ENCODE measurements at places on chromosomes 2 and 18.

DNA sequence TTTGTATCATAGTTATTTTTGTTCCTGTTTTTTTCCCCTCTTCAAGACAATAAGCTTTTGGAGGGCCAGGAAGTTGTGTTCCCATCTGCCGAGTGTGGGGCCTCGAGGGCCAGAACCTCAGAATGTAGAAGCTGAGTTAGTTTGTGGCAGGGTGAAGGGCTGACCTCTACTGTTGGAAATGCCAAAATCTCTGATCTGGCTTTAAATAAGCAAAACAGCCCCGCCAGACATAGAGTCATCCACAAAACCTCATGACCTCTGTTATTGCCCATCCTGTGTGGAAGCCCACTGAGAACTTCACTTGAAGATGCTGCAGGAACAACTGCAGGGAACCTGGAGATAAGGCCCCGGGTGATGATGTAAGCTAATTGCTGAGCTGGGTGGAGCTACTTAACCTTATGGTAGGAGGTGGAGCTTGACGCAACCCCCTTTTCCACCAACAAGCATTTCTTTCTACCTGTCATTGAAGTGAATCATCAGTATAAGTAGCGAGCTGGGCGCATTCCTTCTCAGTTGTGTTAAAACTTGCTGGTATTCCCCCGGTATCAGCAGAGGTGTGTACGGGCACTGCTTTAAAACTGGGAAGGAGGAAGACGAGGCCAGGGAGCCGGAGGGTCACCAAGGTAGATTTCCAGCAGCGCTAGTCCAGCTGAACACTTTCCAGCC is 177.2 kb downstream of the NEDD4L start:
- no peak for DNase-seq

- DNase-seq, result no peak
These were observed 360.7 kb upstream of the CWC22 start for GRCh38 chr2:180367815-180368214.

GRCh38 chr2:158666969-158667368 is 128.1 kb upstream of the DAPL1 start:
- no peak for DNase-seq

DNA sequence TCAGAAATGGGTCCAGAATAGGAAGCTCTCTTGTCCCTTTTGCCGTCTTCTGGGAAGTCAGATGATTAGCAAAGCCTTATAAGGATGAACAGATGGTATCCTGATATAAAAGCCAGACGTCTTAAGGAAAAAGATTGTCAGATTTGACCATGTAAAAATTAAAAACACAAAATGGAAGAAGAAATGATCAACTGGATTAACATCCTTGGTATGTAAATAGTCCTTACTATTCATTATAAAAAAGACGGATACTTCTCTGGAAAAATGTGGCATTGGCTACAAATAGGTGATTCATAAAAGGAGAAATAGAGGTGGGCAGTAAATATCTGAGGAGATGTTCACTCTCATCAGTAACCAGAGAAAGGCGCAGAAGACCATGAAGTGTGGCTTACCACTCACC is 33.7 kb upstream of the SCLY start:
- no peak for DNase-seq

DNA sequence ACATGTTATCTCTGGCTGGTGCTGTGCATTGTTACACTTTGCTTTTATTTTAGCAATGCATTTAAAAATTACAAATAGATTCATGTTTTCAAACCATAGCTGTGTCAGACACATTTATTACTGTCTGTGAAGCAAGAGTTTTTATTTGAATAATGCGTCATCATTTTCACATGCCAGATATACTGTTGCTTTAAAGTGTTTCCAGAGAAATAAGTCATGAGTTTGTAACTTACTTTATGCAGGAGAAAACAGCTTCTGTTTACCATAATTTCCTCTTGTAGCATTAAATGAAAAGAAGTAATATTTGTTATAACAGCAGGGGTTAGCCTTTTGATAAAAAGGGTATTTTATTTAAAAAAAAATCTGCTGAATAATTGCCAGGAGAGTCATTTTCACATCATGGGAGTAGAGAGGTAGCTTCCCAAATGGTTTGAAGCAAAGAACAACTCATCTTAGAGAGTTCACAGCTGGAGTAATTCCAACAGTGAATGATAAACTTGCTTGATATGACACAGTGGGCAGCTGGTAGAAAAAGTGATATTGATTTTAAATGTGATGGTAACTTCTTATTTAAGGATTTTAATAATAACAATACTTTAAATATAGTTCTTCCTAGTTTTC is 1274.5 kb upstream of the CRIM1 start:
- no peak for DNase-seq

GRCh38 chr2:67619204-67619603 is 222.1 kb downstream of the ETAA1 start:
- no peak for DNase-seq

GRCh38 chr2:23377771-23378170 is 7.2 kb upstream of the KLHL29 start:
- no peak for DNase-seq

Data from esophagus squamous epithelium (tissue), 5 donors.